Epithelial cell of esophagus (primary cell): ENCODE measurements at places on chromosomes 11 and 22.

- peak; percentile 96 for DNase-seq
These were observed 324.8 kb downstream of the MN1 start for GRCh38 chr22:27476729-27477128.

DNA sequence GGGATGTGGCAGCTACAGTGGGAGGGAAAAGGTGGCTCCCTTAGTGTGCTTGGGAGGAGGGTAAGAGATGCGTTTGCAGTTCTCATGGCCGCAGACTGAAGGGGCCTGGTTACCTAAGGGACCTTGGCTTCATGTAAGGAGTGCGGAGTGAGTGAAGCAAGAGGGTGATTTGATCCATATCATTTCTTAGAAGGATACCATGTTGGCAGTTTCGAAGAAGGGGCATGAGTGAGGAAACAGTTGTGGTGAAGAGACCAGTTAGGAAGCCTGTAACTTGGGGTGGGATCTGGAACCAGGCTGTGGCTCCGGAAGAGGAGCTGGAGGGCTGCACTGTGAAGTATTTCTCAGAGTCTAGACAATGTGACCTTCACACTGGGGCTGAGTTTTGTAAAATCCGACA, 45.0 kb downstream of the ST3GAL4 start:
- no peak for DNase-seq

- no peak for DNase-seq
These were observed 68.1 kb downstream of the UBASH3B start for GRCh38 chr11:122723576-122723975.

GRCh38 chr11:64848826-64849597, 4.6 kb upstream of the CDC42BPG start:
- DNase-seq: no peak

DNA sequence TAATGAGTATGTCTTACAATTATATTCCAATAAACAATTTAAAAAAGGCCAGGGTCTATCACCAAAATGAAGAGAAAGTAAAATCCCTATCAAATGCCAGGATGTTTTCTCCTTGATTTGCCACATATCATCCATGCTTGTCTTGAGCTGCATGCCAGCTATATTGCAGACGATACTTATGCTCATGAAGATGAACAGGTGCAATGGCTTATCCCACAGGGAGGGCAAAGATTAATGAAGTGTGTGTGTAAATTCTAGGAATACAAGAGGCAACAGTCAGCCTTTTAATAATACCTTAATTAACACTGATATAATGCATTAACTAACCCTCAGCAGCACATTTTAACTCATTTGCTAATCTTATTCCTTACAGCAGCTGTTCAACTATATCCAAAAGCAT, 850.5 kb downstream of the KCNA4 start:
- DNase-seq: no peak

DNA sequence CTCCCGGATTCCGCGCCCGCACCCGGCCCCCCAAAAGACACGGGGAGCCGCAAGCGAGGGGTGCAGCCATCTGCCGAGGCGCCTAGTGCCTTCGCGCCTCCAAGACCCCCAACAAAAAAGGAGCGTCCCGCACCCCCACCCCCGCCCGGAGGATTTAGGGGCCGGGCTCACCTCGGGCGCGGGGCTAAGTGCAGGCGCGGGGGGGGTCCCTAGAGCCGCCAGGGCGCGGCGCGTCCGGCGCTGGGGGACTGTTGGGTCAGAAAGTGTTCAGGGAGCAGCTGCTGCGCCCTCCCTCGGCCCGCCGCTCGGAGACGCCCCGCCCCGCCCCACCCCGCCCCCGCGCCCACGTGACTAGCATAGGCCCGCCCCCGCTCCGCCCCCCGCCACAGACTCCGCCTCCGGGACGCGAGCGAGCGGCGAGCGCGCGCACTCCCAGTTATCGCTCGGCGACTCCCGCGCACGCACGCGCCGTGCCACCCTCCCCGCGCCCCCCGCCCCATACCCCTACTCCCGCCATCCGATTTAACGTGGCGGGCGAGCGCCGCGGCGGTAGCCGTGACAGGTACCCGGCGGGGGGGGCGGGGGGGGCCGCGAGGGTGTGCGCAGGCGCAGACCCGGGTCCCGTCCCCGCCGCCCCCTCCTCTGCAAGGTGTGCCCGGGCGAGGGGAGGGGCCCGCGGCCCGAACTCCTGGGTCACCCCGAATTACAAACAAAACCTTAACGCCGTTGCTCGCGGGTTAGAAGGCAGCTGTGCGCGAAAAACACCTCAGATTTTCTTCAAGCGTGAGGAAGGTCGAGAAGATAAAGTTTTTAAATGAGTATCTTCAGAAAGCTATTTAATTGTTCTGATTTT, 56.2 kb downstream of the KCNJ4 start:
- DNase-seq: peak; percentile 82

DNA sequence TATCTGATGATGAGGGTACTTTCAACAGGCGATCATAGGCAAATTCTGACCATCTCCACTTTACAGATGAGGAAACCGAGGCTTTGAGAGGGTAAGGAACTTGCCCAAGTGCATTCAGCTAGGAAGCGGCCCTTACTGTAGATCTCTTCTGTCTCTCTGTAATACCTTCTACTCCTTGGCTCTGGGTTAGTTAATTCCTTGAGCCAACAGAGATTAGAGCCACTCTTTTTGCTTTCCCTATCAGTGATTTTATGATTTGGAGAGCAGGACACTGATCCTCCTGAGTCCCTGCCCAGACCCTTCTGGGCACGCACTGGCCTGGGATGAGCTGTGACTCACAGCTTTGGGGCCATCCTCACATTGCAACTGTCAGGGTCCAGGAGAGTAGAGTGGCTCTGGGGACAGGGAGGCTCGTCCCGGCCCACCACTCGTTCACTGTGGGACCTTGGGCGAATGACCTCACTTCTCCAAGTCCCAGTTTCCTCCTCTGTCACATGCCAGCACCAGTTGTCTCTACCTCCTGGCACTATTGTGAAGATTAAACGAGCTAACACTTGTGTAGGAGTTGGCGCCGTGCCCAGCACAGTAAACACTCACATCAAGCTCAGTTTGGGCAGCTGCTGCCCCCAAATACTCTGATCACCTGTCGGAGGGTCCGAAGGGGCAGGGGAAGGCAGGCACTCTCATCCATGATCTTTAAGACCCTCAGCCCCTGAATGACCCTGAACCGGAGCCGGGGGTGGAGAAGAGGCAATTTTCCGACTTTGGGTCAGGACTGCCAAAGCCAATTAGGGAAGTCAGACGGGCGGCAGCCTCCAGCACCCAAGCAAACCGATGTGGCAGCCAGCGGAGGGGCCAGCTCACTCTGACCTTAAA, 235.0 kb downstream of the MIAT start:
- DNase-seq: peak; percentile 64

- no peak for DNase-seq
These were observed 5.8 kb downstream of the TCN2 start for GRCh38 chr22:30612789-30613188.

- no peak for DNase-seq
These were observed 30.4 kb downstream of the CYP2R1 start for GRCh38 chr11:14861680-14862079.
